ENCODE measurements at places on chromosomes 3 and 15. TPM values are rescaled to one million over a fixed set of nuclear protein-coding genes. Genes with fewer than 3 reads are reported as not detected.

DNA sequence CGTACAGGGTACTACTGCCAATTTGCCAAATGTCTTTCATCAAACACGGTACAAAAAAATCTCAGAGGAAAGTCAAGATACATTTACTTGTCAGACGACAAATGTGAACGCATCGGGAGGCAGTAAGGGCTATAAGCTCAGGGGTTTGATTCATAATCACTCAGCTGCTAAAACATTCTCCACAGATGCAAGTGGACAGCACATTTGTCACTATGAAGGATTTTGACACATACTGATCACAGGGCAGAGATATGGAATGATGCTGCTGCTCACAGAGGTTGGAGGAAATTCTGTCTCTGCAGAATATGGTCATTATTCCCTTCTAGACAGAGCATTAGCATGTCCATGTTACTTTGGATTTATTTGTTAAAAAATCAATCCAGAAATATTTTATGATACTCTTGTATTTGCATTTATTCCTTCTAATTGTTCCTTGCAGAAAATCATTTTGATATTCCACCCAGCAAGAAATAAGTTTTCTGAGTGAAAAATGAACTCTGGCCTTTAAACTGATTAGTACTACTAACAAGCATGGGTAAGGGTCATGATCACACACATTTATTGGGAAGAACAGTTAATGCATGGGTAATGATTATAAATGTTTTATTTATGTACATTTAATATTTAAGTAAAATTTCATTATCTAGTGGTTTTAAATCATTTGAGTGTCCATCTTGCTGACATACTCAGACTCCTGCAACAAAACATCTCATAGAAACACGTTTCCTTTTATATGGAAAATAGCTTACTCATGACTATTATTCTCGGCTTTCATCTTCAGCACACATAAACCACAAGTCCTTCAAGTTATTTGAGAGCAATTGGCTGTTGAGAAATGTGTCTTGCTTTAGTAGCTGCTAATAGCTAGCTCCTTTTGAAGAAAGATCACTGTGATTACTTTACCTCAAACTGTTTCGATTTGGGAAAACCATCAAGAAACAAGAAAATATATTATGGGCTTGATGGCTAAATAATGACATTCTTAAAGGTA, 559.3 kb downstream of the MECOM start:
- DNase-seq, result no peak

The CPA3 gene
- 0.20 TPM for polyA plus RNA-seq

- no peak for DNase-seq
These were observed 109.1 kb downstream of the COL6A6 start for GRCh38 chr3:130626049-130626448.

DNA sequence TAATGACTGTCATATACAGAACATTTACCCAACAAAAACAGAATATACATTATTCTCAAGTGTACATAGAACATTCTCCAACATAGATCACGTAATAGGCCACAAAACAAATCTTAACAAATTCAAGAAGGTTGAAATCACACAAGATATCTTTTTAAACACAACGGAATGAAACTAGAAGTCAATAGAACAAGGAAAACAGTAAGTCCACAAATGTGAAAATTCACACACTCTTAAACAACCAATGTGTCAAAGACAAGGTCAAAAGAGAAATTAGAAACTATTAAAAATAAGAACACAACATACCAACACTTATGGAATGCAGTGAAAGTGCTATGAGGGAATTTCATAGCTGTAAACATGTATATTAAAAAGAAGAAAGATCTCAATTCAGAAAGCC, 81.2 kb upstream of the SLCO2A1 start:
- no peak for DNase-seq

GRCh38 chr3:85167576-85167975, 208.8 kb downstream of the CADM2 start:
- DNase-seq, result no peak

DNA sequence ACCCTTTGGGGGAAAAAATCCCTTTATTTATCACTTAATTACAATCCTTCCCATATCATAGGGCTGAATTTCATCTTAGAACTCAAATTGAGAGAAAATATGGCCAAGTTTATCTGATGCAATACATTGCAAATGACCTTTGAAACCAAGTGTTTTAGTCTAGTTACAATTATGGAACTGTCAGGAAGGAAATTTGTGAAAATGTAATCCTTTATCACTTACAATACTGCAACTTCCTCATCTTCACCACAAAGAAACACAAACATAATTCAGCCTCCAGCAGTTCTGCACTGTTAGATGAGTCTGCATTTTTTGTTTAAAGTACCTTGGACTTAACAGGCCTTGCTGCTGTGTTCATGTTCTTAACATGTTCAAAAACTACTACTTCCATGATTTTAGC, 4.6 kb downstream of the CCPG1 start:
- no peak for DNase-seq

- no peak for DNase-seq
These were observed 13.4 kb downstream of the GOLGB1 start for GRCh38 chr3:121736112-121736511.

The KY gene
- 1.4 TPM for polyA plus RNA-seq

All from renal cortex interstitium (tissue), 15 donors.